ENCODE measurements at places on chromosomes 16 and 17. TPM values are rescaled to one million over a fixed set of nuclear protein-coding genes. Genes with fewer than 3 reads are reported as not detected.

- no peak for DNase-seq
Measured at GRCh38 chr17:59506894-59507726, 58.3 kb upstream of the DHX40 start.

- DNase-seq = no peak
Measured at GRCh38 chr17:79799538-79800324, 2.9 kb upstream of the CBX8 start.

GRCh38 chr17:17874478-17874877 is 37.7 kb upstream of the SREBF1 start:
- no peak for DNase-seq

DNA sequence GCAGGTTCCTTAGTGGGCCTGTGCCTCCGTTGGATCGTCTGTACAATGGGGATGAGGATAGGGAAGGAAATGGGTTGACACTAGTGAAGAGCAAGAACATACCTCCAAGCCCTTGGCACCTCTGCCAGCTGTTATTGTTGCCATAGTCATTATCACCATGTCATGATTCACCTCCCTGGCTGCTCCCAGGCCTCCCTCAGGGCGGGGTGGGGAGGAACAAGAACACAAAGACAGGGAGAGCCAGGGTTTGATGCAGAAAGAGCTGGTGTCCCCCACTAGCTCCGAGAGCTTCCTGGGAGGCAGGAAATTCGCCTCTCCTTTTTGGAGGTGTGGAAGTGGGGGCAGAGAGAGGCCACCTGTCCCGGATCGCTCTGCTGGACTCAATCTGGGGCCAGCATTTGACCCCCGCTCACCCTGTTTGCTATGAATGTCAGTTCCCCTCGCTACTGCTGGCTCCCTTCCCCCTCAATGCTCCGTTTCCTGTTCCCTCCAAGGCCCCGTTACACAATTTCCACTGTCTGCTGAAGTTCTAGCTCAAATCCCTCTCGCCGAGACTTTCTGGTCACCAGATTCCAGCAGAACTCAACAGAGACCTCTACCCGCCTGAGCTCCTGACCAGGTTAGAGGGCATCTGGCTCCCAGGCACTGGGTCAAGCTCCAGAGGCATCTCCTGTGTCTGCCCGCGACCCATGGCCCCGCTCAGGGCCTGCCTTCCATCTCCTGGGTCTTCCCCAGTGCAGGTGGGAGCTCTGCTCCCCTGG is 9.1 kb downstream of the TIMP2 start:
- peak; percentile 94 for DNase-seq

DNA sequence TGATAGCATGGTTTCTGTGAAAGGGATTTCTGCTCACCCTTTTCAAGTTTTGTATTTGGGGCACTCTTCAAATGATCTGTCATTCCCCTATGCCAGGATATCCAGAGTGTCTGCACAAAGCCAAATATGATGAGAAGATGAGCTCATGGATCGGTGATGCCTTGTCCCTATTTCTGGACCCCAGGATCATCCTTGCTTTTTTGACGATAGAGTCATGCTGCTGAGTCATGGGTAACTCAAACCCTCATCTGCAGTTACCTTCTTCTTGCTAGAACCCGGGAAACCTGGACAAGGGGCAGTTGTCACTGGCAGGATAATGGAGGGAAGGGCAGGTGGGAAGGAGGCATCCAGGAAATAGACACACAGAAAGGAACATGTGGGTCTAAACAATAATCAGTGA is 17.8 kb upstream of the MAPT start:
- DNase-seq = no peak

GRCh38 chr17:73400915-73401545 is 89.2 kb upstream of the CDC42EP4 start:
- DNase-seq = no peak

DNA sequence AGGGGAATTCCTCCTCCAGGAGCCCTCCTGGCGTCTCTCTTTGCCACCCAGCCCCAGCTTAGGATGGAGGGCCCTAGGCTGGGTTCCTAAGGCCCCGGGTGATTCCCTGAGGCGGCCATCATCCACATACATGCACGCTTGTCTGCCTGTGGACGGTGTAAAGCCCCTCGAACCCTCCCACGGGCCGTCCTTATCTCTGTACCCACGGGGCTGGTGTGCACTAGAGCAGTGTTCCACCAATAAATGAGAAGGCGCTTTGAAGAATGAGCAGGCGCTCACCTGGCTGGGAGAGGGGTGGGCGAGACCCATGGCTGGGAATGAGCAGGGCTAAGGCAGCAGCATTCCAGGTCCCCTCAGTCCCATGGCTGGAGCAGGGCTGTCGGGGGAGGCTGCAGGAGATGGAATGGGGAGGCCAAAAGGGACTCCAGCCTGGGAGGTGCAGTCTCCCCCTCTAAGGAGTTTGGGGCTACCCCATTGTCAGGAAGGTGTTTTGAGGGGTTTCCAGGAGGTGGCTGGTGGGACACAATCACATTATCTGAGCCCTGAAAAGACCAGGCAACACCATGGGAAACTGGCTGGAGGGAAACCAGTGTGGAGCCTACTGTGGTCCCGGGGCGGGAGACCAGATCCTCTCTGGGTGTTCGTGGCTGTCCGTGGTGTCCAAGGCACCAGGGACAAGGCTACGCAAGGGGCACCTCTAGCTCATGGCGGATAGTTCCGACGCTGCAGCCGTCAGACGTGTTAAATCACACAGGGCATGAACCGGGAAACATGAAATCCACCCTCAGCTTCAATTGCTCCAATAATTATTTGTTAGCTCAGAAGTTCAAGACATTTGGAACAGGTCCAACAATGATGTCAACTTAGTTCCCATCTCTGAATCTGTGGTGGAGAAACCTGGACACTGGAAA is 87.5 kb upstream of the DNAH17 start:
- no peak for DNase-seq

- no peak for DNase-seq
Measured at GRCh38 chr16:22055881-22056280, 36.5 kb upstream of the VWA3A start.

CTRL gene
- 0.99 TPM for total RNA-seq

AGRP gene
- not detected for total RNA-seq
